NCI-H1417 treated with DMSO at 0.1 percent for 48 hours (cell line): ENCODE measurements at places on chromosomes 7 and 10.

DNA sequence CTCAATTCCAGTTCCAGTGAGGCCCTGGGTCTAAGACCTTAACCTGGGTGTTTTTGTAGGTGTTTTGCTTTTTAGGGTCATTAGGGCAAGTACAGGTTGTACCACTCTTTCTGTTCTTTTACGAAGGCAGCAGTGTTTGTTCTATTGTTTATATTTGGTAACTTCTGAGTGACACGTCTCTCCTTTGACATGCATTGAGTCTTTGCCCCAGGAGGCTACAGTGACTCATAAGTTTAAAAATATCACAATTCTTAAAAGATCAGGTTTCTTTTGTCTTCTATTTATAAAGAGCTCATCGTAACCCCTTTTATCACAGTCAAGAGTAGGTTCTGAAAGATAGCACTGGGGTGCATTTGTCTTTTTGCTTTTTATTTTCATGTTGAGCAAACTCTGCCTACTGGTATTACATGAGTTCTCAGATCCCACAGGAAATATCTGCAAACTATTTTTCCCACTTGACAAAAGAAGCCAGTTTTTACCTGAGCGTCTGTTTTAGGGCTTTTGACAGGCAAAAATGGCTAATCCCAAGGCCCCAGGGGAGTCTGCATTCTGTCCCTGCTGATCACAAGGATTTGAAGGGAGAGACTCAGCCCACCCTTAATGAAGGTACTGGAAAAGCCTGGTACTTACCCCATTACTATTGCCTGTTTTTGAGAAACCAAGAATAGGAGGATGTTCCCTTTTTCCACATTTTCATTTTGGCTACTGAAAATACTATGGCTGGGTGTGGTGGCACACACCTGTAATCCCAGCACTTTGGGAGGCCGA is 7.9 kb downstream of the NUDT13 start:
- DNase-seq, result no peak

DNA sequence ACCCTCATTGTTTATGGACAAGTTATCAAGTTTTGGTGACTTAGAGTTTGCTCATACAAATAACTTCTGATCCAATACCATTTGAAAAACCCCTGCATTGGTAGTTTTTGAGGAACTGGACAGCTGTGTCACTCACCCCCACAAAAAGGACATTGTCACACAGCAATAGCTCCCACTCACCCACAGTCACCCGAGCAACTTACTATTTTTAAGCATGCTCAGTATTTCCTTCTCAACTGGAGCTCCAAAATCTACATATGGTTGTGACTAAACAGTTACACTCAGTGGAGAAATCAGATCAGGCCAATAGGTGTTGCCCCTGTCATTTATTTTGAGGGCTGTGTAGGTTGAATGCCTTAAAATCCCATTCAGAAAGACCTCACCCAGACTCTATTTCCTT is 165.2 kb upstream of the AUTS2 start:
- no peak for DNase-seq

- no peak for DNase-seq
Observed at GRCh38 chr10:6232846-6233724, 30.4 kb downstream of the PFKFB3 start.

DNA sequence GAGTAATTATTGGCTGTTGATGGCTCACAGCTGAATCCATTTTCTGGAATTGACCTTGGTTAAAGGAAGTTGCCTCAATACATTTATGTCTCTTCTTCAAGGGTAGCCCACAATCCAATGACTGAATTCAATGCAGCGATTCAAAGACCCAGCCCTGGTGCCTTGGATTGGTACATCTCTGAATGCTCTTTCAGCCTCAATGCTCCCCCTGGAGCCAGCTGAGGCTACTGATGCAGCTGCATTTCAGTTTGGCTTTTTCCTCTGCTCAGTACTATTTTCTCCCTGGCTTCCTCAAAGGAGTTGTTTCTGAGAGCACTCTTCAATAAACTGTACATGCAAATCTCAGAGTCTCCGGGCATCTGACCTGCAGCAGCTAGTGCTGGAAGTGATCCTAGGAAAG is 633 bp upstream of the EBLN1 start:
- DNase-seq, result no peak

DNA sequence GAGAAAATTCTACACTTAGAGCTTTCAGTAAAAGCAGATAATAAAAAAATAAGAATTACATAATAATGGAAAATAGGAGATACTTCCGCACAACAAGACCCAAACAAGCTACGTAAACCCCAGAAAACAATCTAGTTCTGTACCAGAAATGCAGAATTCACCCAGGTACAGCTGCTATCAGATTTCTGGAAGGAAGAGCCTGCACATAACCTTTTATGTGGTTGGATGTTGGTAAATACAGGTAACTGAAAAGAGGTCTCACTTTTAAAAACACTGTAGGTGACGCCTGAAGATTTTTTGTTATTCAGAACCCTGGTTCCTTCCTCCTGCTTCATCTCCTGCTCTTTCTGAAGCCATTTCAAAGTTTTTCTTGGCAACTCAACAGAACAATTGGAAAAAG is 29.9 kb downstream of the PANK1 start:
- no peak for DNase-seq

DNA sequence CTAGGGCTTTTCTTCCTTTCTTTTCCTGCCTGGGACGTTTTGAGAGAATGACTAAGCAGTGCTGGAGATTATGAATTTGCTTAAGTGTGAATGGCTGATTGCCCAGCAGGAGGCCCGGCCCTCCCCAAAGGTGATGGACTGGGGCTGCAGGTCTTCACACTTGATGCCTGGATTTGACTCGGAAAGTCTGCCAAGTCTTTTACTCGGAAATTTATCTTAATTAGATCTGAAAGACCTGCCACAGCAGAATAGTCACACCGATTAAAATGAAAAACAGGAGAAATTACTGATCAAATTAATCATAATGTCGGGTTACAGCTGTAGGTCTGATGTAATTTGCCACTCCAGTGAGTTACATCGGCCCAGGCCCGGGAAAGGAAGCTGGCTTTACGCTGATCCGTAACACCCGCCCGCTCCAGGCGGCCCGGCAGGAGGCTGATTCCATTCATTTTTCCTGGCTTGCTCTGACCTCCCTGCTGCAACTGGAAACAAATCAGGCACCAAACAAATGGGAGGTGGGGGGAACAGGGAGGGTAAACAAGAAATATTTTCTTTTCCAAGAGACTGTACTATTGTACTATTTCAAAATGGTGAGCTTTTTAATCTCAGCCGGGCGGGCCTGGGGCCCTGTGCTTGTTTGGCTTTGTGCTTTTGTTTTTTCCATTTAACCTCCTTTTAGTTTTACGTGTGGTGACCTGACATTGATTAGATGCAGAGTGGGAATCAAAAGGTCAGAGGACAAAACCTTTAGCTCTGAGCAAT is 212.4 kb upstream of the YAE1 start:
- peak; percentile 17 for DNase-seq

- peak; percentile 78 for DNase-seq
Observed at GRCh38 chr7:15555381-15555859, 6.4 kb downstream of the AGMO start.

GRCh38 chr7:154592388-154592787 is 410.5 kb downstream of the PAXIP1 start:
- DNase-seq, result no peak

DNA sequence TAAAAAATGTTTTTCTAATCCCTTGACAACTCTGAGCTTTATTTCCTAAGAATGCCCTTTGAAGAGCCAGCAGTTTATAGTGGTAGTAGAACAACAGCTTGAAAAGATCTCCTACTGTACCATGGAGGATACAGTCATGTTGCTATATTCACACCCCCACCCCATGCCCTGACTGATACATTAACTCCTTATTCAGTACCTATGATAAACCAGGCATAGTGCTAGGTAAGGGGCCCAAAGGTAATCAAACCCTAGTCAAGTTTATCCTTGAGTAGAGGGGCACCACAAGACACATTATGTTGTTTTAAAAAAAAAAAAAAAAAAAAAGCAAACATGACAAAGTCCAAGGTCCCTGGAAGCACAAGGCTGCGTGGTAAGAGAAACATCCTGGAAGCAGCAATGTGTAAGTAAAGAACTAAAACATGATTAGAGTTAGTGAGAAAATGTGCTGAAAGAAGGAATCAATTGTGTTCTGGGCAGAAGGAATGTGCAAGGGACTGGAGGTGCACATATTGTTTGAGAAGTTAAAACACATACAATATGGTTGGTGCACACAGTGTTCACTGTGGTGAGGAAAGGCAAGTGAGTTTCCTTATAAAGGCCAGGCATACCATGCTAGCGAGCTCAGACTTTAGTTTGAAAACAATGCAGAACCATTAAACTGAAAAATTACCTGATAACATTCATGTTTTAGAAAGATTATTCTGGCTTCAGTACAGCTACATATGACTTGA is 51.2 kb downstream of the PDE1C start:
- no peak for DNase-seq

GRCh38 chr7:75889223-75889825 is 10.5 kb downstream of the RHBDD2 start:
- no peak for DNase-seq

DNA sequence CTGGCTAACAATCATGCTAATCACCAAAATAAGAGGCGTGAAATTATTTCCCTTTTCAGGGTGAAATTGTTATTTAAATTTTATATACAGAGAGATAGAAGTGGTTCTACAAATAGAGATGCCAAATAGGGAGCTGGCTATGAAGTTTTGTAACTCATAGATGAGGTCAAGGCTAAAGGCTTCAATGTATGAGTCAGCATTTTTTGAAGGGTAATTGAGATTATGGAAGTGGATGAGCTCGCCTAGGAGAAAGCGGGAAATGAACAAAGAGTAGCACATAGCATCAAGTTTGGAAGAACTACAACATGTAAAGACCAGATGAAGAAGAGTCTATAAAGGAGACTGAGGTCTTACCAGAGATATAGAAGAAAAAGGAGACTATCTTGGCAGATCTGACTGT is 838.1 kb downstream of the DNAJB9 start:
- DNase-seq, result no peak

DNA sequence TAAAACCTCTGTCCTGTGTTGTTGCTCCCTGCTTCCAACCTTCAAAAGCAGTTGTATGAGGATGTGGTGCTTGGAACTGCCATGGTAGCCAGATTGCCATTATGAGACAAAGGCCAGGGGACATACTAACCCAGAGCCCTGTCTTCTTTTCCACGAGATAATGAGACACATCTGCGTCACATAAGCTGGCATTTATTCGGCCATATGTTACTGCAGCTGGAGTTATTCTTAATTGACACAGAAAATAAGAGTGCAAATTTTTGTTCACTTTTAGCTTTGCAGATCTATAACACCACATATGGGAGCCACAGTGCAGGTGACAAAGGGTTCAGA is 15.5 kb upstream of the PDLIM1 start:
- DNase-seq, result no peak

DNA sequence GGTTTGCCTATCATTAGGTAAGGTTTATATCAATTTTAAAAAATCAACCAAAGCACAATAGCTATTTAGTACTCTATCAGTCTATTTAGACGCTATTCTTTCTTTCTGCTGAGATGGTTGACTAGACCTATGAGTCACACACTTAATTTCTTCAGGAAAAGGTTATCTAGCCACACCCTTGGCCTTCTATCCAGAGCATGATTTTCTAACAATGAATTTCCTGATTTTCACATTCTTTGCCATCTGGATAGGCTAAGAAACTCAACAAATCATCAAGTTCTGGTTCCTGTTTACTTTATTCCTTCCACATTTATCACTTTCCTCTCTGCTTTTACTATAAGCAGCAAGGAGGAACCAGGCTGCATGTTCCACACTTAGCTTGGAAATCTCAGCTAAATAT is 8.1 kb downstream of the PRPS1L1 start:
- DNase-seq, result no peak

- DNase-seq, result no peak
Observed at GRCh38 chr10:25159591-25159990, 15.2 kb upstream of the GPR158 start.

DNA sequence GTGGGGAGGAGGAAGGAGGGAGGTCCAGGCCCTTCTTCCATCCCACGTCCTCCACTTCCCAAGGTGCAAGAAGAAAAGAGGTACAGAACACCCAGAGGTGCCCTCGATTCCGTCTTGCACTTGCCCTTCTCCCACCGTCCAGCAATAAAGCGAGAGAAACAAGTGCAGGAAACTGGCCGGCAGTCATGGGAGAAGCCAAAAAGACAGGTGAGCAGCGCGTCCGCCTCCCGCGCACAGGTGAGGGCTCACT is 1.3 kb downstream of the C10orf95 start:
- no peak for DNase-seq

DNA sequence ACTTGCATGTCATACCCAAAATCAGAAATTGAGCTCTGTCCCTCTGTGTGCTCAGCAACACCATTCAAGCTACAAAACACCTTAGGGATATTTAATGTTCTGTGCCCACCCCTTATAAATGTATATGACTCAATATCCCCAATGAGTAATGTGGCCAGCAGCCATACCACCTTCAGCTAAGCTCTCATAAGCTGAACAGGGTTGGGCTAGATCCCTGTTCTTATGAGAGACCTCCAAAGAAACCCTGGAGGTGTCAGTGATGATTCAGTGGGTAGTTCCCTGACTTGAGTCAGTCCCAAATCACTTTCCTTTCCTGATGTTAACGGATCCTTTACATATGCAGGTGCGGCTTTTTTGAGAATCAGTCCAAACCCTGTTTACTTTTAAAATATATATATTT is 253.8 kb downstream of the CREB5 start:
- no peak for DNase-seq

GRCh38 chr7:112411186-112411795 is 39.0 kb upstream of the IFRD1 start:
- no peak for DNase-seq

DNA sequence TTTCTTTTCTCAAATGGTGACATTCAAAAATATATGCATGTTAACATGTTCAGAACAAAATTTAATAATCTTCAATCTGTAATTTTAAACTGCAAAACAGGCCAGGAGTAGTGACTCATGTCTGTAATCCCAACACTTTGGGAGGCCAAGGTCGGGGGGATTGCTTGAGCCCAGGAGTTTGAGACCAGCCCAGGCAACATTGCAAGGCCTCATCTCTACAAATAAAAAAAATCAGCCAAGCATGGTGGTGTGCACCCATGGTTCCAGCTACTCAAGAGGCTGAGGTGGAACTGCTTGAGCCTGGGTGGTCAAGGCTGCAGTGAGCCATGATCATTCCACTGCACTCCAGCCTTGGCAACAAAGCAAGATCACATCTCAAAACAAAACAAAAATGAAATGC is 394.3 kb downstream of the PARD3 start:
- no peak for DNase-seq

- DNase-seq, result no peak
Observed at GRCh38 chr7:150848111-150848510, 4.2 kb upstream of the AOC1 start.

DNA sequence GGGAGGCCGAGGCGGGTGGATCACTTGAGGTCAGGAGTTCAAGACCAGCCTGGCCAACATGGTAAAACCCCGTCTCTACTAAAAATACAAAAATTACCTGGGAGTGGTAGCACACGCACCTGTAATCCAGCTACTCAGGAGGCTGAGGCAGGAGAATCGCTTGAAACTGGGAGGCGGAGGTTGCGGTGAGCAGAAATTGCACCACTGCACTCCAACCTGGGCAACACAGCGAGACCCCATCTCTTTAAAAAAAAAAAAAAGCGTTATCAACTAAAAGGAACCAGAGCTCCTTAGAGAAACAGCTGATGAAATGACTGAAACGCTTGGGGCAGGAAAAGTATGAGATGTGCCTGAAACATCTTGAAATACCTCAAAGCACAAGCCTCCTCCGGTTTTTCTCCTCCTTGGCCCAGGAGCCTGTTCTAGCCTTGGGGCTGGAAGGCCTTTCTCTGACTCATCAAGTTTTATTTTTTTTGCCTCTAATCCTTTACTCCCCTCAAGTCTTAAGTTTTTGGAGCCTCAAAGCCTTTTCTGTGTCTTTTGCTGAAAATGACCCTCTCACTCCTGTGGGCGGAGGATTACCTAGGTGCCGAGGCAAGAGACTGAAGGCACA is 2.6 kb upstream of the METTL27 start:
- no peak for DNase-seq
